Astrocyte of the spinal cord (primary cell): ENCODE measurements at places on chromosomes 6 and 20.

- no peak for DNase-seq
Measured at GRCh38 chr20:41245086-41245707, 72.3 kb downstream of the ZHX3 start.

GRCh38 chr20:34512955-34513419 is 3.2 kb upstream of the DYNLRB1 start:
- DNase-seq, result no peak

DNA sequence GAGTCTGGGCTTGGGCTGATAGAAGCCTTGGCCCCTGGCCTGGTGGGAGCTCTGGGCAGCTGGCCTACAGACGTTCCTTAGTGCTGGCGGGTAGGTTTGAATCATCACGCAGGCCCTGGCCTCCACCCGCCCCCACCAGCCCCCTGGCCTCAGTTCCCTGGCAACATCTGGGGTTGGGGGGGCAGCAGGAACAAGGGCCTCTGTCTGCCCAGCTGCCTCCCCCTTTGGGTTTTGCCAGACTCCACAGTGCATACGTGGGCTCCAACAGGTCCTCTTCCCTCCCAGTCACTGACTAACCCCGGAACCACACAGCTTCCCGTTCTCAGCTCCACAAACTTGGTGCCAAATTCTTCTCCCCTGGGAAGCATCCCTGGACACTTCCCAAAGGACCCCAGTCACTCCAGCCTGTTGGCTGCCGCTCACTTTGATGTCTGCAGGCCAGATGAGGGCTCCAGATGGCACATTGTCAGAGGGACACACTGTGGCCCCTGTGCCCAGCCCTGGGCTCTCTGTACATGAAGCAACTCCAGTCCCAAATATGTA is 957 bp upstream of the VEGFA start:
- peak; percentile 77 for DNase-seq

DNA sequence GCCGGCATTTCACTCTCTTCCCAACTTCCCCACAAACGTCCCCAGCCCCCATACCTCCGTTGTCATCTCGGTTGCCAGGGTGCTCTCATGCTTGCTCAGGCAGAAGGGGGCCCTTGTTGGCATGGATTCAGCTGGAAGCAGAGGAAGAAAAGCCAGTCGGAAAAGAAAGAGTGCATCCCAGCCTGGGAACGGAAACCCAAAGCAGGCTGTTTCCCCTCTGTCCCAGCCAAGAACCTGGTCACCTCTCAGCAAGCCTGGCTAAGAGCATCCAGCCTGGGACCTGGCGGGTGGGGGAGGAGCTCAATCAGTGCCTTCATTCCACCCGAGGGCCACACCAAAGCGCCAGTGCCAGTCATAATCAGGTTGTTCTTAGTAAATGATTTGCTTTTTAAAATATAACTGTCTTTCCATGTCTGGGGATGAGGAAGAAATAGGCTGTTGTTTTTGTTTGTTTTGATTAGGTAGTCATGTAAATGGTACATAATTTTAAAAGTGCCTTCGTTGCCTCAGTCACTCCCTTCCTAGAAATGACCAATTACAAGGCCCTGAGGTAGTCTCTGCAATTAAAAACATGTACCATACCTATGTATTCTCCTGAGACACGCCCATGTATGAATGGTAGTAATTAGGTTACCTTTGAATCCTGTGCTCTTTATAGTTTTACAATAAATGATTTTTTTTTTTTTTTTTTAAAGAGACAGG is 21.1 kb downstream of the CHMP4B start:
- peak; percentile 38 for DNase-seq

DNA sequence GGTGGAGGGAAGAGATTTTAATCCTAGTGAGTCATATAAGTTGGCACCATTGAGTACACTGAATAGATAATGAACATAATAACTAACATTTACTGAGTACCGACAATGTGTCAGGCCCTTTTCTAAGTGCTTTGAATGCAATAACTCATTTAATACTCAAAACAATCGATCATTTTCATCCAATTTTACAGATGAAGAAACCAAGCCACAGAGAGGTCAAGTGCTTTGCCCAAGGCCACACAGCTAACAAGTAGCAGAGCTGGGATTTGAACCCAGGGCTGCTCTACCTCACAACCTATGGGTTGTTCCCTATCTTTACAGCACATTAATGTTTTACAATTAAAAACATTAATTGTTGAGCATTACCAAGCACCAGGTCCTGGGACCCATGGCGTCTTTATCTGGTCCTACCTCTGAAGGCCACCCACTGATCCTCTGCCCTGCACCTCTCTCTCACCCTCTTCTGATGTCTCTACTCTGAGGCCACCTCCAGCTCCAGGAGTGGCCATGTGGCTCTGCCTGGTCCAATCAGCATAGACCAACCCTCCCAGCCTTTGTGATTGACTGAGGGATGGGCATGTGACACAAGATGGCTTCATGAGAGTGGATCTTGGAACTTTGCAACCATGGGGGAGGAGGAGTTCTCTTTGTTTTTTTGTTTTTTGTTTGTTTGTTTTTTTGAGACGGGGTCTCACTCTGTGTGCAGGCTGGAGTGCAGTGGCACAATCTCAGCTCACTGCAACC is 83.9 kb downstream of the KCNB1 start:
- DNase-seq, result no peak

- no peak for DNase-seq
Measured at GRCh38 chr6:25777856-25778649, 23.5 kb downstream of the SLC17A4 start.

DNA sequence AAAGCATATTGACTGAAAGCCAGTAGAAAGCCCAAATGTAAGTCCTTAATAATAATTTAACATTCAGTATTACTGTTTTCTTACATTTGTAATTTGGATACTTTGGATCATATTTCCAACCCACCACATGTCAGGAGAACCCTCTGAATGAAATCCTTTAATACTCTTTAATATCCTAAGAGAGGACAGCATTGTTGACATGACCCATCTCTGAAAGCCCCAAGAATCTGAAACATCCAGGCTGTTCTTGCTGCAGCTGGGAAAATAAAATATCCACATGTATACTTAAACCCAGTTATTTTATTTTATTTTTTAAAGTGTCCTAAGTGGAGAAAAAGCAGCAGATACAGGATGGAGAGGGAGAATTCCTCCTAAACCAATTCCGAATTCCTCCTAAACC is 130.8 kb upstream of the RIPOR2 start:
- DNase-seq, result no peak

DNA sequence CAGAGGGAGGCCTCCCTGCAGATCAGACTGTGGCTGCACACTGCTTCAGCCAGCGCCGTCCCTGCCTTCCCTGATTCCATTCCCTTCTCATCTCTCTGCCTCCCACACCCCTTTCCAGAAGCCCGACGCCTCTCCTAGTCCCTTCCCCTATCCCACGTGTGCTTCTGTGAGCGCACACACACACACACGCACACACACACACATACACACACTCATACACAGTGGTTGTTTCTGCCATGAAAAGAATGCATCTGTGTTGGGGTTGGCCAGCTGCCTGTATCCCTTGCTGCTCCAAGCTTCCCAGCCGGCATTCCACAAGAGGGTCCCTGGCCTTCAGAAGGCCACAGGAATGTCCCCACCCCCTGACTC is 51.7 kb downstream of the MOCS1 start:
- DNase-seq, result peak; percentile 97

DNA sequence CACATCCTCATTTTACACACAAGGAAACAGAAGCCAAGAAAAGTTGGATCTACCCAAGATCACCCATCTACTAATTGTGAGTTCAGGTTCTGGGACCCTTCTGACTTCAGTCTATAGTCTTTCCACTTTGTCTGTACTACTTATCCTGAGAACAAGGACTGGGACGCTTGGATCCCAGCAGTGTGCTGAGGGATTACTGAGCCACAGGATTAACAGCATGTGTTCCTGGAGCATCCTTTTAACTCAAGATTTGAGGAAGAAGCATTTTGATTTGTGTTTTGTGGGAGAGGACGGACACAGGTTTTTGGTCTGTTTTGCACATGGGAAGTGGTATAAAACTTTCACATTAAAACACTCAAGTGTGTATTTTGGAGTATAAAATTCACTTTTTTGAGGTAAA is 4.4 kb downstream of the ENPP4 start:
- no peak for DNase-seq

DNA sequence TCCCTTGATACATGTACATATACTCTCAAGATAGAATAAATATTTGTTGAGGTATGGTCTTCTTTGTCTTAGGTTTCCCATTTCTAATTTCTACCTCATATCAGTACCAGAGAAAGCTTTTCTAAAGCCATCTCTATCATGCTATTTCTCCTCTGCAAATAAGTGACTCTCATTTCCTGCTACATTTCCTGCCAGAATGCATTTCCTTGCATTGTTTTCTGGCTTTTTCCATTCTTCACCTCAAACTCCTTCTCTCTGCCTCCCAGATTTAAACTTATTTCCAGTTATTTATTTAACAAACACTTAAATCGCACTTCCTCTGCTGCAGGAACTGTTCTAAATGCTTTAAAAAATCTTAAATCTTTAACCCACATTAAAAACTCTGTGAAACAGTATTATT is 74.4 kb upstream of the STMND1 start:
- no peak for DNase-seq

DNA sequence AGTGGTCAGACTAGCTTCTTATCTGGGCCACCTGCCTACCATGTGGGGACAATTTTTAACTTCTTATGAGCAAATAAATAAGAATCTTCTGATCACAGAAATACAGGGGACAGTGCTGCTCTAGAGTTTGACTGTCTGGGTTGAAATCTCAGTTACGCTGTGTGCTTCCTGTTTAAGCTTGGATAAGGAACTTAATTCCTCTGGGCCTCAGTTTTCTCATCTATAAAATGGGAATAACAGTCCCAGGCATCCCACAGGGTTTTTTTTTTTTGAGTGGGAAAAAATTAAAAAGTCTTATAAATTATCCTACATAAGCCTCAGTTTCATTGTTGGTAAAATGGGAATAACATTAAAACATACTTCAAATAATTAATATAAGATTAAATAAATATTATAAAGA is 340.9 kb downstream of the ESR1 start:
- DNase-seq, result no peak

GRCh38 chr20:9353916-9354276 is 160.5 kb upstream of the LAMP5 start:
- peak; percentile 11 for DNase-seq

DNA sequence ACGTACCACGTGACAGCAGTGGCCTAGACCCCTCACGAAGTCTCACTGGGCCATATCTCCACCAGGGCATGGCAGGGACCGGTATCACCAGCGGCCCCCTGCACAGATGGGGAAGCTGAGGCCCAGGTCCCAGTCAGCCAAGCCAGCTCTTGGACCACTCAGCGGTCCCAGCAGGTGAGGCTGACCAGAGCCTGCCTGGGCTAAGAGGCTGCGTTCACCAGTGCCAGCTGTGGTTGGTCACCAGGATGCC is 2.6 kb upstream of the MRGBP start:
- DNase-seq, result no peak

DNA sequence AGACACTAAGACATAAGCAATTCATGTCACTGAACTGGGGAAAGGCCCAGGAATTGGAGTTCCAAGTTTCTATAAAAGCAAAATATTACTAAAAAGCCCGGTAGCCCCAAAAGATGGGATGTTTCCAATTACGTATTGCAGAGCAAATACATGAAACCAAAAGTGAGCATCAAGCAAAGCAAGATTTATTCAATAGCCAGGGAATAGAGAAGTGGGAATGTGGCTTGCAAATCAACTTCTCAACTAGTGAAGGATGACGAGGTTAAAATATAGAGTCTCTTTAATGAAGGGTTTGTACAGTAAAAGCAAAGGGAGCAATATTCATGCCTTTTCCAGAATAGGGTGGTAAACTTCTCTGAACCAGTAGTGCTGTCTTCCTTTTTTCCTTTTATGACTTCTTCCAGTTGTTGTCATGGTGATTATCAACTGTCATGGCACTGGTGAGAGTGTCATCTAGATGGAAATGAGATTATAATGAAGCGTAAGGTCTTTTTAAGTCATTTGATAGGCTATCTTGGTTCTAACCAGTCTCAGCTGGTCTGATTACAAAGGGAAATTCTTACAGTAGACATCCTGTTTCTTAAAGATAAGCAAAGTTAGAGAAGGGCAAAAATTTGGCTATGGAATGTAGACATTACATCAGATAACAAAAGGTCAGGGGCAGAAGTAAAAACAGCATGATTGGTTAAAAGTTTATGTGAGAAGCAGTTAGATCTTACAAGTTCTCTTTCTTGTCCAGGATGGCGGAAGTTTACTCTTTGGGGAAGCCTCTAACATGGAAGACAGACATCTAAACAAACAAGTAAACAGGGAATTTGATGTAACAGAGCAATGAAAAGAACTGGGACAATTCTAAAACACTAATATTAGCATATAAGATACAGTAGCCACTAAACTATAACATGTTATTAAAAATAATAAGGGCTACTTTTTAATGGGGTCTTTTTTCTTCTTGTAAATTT is 96.9 kb downstream of the TBX18 start:
- no peak for DNase-seq

- no peak for DNase-seq
Measured at GRCh38 chr6:1313384-1313766, 1.5 kb downstream of the FOXQ1 start.

- DNase-seq, result no peak
Measured at GRCh38 chr6:122791310-122791679, 2.2 kb downstream of the SMPDL3A start.

- DNase-seq, result peak; percentile 45
Measured at GRCh38 chr6:108946695-108947094, 98.5 kb downstream of the ARMC2 start.

GRCh38 chr20:19624221-19624965 is 133.7 kb upstream of the RIN2 start:
- no peak for DNase-seq

DNA sequence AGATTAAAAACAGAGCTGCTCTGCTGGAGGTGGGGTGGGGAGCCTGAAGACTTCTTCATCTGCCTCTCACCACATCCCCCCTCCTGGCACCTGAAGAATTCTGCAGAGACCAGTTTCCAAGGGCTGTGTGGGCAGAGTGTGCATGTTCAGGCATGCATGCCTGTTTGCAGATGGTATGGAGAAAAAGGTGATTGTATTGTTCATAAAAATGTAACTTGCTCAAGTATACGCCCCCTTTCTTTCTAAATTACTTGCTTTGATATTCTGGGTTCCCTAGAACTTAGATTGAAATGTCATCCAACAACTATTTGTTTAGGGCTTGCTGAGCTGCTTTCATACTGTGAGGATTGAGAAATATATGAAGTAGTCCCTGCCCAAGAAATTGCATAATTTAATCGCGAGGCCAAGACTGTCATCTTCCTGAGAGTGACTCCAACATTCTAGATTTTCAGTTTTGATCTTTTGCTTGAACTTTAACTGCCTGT is 83.6 kb downstream of the LCA5 start:
- peak; percentile 38 for DNase-seq

GRCh38 chr6:53712078-53712477 is 46.5 kb upstream of the KLHL31 start:
- DNase-seq, result no peak
